NCI-H1092 (cell line): ENCODE measurements at places on chromosomes 4 and X.

- no peak for DNase-seq
These were observed 32.4 kb downstream of the PPARGC1A start for GRCh38 chr4:23857367-23857959.

- DNase-seq: no peak
These were observed 98.5 kb upstream of the CTSO start for GRCh38 chr4:156052116-156052515.

DNA sequence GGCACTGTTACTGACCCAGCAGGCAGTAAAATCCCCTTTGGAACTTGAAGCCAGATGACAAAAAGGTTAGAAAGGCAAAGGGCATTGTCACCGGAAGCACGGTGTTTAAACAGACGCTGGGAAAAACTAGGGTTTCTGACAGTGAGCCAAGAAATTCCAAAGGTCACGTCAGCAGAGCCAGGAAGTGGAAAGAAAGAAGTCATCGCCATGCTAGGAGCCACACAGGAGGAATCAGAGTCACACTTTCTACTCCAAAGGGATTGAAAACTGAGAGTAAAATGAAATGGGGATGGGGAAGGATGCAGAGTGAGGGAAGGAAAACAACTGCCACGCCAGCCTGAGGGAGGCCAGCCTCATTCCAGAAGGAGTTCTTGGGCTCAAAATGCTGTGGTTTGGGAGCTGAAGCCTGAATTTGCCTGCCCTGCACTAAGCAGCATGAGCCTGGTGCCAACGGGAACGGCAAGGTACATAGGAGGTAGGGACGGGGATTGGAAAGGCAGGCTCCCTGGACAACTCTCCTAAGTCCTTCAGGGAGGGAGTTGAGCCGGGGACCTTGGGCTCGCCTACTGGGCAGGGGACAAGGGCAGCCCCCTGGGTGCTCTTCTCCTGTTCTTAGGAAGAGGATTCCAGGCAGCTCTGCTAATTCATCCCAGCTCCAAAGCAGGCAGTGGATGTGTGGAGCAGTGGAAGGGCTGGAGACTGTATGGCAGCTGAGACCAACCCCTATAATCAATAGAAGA, 66.8 kb downstream of the SOWAHB start:
- no peak for DNase-seq

DNA sequence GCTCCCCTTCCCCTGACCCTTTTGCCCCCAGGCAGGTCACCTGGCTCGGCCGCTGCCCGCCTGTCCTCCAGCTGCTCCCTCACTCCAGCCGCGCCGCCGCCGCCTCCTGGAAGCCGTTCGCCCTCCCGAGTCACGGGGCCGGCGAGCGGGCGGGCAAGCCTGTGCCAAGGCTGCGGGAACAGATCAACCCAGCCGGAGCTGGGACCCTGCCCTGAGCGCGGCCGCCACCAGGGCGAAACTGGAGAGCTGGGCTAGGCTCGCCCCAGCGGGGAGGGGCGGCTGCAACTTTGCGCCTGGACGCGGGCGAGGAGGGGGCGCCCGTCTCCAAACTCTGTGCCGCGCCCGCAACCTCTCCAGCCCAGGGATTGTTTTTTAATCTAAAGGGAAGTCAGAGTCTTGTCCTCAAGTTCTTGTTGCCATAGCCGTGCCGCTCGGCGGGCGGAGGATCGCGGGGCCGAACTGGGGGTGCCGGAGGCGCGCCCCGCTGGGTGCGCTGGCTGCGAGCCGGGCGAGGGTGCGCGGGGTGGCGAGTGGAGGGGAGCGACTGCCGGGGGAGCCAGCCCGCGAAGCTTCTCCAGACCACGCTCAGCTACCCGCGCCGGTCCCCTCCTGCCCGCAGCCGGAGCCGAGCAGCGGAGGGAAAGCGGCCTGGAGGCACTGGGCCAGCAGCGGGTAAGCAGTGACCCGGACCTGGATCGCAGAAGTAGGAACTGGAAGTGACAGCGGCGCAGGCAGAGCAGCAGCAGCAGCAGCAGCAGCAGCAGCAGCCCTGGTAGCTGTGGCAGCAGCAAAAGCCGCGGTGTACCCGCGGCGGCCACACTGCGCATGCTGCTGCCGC, 13.4 kb downstream of the ARHGEF6 start:
- DNase-seq: peak; percentile 30

- no peak for DNase-seq
These were observed 26.0 kb upstream of the BMP2K start for GRCh38 chr4:78749972-78750727.

- no peak for DNase-seq
These were observed 25.3 kb downstream of the USP46 start for GRCh38 chr4:52633846-52634245.

DNA sequence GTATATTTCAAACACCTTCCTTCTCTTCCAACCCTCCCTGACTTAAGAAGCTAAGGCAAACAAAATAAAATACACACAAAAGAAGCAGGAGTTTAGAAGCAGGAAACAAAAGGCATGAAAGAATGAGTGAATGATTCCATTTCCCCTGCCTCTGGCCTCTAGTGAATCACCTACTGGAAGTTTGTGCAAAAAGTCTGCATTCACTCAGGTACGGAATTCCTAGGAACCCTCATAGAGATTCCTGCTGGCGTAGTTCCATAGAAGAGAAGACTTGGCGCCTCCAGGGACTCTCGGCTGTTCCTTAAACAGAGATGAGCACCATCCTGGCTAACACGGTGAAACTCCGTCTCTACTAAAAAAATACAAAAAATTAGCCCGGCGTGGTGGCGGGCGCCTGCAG, 125.9 kb upstream of the TBL1X start:
- DNase-seq: no peak

GRCh38 chr4:155966171-155966570, 12.5 kb upstream of the CTSO start:
- DNase-seq: no peak

GRCh38 chrX:98501426-98501825, 1617.7 kb downstream of the RPA4 start:
- DNase-seq: no peak

DNA sequence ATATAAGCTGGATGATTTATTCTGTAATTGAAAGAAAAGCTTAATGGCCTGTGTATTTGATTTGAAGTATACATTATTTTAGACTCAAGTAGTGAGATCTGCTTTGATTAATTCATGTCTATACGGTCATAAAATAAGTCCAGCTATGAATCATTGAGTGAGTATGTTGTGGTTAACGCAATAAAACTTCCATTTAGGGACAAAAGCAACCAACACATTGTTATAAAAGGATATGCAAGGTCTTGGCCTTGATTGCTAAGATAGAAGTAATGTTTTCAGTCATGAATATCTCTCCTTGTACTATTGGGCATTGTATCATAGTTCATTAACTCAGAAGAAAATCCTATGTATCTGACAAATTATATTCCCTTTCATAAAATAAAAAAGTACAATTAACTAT, 162.1 kb downstream of the EPHA5 start:
- no peak for DNase-seq

- DNase-seq: no peak
These were observed 598.5 kb downstream of the CENPC start for GRCh38 chr4:66946761-66947160.

- DNase-seq: no peak
These were observed 68.5 kb upstream of the MAP9 start for GRCh38 chr4:155445306-155445705.

DNA sequence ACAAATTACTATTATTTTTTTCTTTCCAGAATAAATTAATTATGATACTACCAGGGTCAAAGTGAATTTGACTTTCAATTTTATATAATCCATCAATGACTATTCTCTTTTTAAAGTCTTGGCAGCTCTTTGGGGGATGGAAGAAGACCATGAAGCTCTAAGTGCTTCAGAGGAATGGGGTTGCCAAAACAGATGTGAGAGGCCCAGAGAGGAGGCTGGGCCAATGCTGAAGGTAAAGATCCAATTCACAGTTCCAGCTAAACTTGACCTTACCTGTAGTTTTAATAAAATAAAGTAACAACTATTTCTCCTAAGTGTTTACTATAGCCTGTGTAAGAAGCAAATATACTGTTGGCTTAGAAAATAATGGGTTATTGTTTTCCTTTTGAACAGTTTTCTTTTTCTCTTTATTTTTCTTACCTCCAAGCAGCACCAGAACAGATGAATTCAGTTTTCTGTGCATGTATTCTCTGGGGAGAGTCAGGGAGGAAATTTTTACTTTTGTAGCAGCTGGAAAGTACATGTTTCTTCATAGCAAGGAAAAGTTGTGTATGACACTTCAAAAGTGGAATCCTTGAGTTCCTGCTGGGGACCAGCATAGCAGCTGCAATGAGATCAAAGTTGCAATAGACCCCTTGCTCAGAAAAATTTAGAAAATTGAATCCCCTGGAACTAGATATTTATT, 104.9 kb downstream of the CEP44 start:
- no peak for DNase-seq

- DNase-seq: no peak
These were observed 169.9 kb downstream of the DHRSX start for GRCh38 chrX:2330910-2331309.

DNA sequence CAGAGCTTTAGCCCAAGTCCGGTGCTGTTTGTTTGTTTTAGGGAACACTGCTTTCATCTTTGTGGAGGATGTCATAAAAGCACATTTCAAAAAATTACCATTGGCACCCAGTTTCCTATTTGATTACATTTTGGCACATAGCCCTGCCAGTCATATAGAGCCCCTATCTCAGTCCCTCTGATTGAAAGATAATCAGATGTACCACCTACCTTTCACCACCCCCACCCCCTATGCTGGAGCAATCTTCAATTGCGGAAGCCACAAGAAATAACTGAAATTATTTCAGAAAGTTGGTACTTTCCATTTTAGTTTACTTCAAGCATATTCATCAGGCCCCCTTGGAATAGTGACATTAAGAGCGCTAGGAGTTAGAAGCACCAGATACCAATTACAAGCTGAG, 136.7 kb upstream of the RPL34 start:
- peak; percentile 32 for DNase-seq

DNA sequence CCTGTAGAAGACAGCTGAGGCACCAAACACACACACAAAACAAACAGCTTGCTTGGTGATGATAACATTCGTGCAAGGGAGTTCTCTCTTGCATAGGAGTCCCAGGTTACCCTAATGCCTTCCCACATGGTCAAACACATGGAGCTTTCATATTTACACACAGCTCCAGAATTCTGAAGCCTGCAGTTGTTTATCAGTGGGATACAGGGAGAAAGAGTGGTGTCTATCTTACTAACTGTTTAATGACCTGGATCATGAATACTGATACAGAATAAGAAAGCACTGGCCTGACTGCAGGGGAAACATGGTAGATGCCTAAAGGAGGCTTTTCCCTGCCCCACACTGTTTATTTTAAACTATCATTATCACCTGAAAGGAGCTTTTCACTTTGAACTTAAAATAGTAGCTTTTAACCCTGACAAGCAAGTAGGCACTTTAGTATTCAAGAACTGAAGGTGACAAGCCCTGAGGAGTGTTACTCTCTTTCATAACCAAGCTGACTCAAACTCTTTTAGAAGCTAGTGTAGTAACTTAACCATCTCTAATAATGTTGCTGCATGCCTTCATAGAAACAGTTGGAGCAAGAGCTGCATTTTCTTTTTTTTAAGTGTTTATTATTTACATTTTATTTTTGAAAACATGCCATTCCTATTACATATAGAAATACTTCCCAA, 15.6 kb downstream of the TET2 start:
- DNase-seq: no peak

DNA sequence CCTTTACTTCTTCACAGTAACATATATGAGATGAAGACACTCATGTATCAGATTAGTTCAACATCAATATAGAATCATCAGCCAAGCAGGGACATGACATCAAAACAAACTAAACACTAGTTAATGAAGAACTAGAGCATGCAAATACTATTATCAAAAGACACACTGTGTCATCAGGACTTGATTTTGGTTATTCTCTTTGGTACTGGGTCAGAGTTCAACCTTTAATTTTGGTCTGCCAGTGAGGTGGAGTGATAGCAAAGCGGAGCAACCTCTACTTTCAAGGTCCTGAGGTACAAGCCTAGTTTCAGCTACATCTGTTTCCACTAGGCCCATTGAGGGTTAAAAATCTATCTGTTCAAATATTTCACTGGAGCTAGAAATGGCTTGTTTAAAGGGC, 70.5 kb downstream of the TEX13A start:
- DNase-seq: no peak

DNA sequence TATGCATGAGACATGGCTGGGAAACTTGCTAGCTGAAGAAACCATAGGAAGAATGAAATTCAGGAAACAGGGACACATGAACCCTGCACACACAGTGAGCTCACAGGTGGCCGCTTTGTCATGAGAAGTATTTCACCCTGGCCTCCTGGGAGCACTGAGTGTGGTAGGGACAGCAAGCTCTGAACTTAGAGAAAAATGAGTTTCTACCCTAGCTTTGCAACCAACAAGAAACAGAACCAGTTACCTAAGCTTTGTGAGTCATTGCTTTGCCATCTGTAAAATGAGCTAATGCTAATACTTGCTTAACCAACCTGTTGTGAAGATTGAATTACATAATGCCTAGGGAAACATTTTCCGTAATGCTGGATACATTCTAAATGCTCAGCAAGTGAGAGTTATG, 206.6 kb upstream of the HS3ST1 start:
- DNase-seq: no peak

DNA sequence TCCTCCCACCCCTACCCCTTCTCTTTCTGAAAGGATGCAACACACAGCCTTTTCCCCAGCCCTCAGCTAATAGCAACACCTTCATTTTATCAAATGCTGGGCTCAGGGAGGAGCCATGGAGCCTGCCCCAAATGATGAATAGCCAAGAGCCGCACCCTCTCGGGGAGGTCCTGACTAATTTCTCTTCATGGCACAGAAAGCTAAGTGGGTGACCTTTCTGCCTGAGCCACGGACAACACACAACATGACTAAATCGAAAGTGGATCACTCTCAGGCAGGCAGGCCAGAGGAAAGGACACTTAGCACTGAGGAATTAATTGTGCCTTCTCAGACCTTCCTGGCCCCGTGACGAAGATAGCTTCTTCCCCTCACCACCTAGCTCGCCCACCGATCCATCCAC, 165.1 kb upstream of the RAI2 start:
- no peak for DNase-seq

DNA sequence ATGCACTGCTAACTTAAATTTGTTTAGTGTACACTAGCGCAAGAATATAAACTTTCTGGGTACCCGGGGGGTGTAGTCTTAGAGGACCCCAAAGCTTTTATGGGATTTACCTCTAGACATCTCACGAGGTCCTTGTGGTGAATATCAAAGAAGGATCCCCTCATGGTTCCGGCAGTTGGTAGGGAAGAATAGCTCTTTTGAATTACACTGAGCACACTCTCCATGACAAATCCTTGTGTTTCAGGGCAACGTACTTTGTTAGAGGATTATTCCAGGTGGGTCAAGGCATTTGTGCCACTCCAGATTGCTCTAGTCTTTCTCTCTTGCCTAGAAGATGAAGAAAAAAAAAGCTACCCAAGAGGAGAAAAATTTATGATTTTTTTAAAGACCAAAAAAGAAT, 387.6 kb downstream of the PDHA2 start:
- no peak for DNase-seq
